WTC11 (cell line): ENCODE measurements at places on chromosomes 13 and 19. TPM values are rescaled to one million over a fixed set of nuclear protein-coding genes. Genes with fewer than 3 reads are reported as not detected.

NLRP7 gene
- 4.1 to 6.8 TPM (median 5.0 TPM) in 3 replicates for total RNA-seq

NLRP11 gene
- not detected in 3 replicates for total RNA-seq

KLHL1 gene
- not detected in 3 replicates for total RNA-seq

SRRM5 gene
- total RNA-seq: 0.34 to 0.44 TPM (median 0.42 TPM) in 3 replicates

- peaks cover 3% of the 10 kb centered on the region for H3K4me1 ChIP-seq
- no peak for DNase-seq
- H3K27me3 ChIP-seq: no peaks in the 10 kb centered on the region
- H3K36me3 ChIP-seq: no peaks in the 10 kb centered on the region
Observed at GRCh38 chr13:79745081-79745480, 264.1 kb downstream of the NDFIP2 start.

GRCh38 chr19:21328406-21328805 is 804 bp downstream of the ZNF708 start:
- peak overlapping the region; percentile 100 for H3K4me3 ChIP-seq
- peak overlapping the region; percentile 100 for H3K27ac ChIP-seq
- H3K27me3 ChIP-seq: 0 out of 2 replicates have a peak, but pooled peaks cover 3% of the 10 kb centered on the region
- H3K4me1 ChIP-seq: peaks cover 33% of the 10 kb centered on the region
- DNase-seq: no peak

DNA sequence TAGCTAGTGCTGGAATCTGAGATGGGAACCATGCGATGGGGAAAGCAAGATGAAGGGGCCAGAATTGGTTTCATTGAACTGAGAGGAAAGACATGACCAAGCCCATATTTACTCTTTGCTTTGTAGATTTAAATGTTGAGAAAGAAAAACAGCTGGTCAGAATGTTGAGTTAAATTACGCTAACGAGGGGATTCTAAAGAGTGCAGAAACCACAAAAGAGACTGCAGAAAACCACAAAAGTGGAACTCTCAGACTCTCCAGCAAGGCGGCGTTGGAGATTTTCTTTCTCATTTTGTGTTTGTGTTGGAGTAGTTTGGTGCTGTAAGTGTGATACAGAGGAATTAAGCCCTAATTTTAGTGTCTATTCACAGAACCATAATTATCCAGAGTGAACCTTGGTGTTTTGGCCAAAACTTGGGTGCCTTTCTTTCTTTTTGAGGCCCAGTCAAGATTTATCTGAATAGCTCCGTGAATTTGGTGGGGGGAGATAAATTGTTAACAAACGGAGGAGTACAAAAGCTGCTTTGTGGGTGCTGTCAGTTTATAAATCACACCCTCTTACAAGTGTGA is 26.3 kb downstream of the SAE1 start:
- H3K4me1 ChIP-seq: peaks cover 50% of the 10 kb centered on the region
- peak overlapping the region; percentile 51 for H3K4me3 ChIP-seq
- peaks cover 70% of the 10 kb centered on the region for H3K36me3 ChIP-seq
- DNase-seq: no peak

DNA sequence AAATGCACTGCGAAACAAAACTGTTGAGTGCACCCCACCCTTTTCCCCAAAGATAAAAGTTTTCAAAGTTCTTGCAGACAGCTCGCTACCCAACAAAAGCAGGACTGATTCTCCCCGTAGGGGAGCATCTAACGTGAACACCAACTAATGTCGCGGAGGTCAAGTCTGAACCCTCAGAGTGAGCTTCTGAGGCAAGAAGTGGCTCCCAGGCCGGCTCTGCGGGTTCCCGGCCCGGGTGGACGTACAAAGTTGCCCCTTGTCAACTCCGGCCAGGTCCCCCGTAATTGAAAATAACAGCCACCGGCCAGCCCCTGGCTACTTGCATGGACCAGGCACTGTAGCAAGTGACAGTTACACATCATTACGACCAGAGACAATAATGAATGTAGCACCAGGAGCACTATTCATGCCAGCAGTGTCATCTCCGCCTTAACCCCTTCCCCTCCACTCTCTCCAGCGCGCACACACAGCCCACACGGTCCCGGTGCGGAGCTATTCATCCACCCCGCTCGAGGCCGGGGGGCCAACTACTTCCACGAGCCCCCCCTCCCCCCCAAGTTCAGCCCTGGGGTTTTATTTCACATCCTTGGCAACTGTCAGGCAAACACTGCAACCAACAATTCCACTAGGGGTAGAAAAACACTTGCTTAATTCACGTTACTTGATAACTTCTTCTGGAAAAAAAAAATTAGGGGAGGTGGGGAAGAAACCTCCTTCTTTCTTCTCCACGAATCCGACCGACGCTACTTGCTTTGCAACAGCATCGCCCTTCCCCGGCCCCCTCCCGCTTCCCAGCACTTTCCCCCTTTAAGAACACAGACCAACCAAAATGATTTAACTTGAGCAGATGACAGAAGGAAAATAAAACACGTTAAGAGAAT is 1.2 kb downstream of the KLF12 start:
- no peaks in the 10 kb centered on the region for H3K36me3 ChIP-seq
- peaks cover 7% of the 10 kb centered on the region; the same call in 1 of the 2 replicates for H3K27me3 ChIP-seq
- peak overlapping the region; percentile 99 for H3K4me3 ChIP-seq
- peaks cover 34% of the 10 kb centered on the region for H3K4me1 ChIP-seq
- peak overlapping the region; percentile 98 for H3K27ac ChIP-seq

DNA sequence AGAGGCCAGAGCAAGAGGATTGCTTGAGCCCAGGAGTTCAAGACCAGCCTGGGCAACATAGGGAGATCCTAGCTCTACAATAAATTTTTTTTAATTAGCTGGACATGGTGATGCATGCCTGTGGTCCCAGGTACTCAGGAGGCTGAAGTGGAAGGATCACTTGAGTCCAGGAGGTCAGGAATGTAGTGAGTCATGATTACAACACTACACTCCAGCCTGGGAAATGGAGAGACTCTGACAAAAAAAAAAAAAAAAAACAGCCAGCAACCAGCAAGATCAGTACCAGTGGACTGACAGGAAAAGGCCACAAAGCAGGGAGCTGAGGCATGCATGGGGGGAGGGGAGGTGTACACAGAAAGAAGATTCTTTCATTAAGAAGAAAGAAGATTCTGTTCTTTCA is 52.7 kb upstream of the RFXAP start:
- DNase-seq: no peak
- H3K27ac ChIP-seq: no peak overlapping the region
- H3K4me1 ChIP-seq: peaks cover 31% of the 10 kb centered on the region
- H3K27me3 ChIP-seq: peaks cover 2% of the 10 kb centered on the region; the same call in 1 of the 2 replicates

DNA sequence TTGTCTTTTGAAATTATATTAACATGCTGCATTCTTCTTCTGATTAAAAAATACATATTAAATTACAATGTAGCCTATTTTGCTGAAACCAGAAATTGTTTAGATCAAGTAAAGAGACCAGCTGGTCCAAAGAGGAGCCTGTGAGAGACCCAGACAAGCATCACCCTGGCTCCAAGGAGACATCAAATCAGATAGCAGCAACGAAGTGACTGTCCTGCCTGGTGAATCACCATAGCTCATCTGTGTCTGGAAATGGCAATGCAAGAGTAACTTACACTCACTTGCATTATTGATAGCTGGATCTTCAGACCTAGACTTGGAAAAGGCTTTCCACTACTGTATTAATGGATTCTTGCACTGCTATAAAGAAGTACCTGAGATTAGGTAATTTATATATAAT is 169.1 kb downstream of the KCTD12 start:
- no peaks in the 10 kb centered on the region for H3K27me3 ChIP-seq
- no peak overlapping the region for H3K4me3 ChIP-seq
- H3K36me3 ChIP-seq: no peaks in the 10 kb centered on the region
- DNase-seq: no peak
